NCI-H1105 treated with DMSO at 0.1 percent for 48 hours (cell line): ENCODE measurements at places on chromosomes 1 and 21.

DNA sequence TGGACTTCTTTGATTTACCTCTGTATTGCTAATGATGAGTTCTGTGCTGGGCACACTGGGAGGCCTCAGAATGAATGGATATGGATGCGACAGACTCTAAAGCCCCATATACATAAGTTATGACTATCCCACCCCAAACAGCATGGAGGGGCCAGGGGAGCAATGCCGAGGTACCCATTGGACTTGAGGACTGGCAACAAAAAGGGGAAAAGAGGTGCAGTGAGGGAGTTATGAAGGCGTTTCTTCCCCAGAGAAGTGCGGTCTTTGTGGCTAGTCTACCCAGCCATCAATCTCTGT lies 15.2 kb upstream of the CDCA8 start:
- no peak for DNase-seq

DNA sequence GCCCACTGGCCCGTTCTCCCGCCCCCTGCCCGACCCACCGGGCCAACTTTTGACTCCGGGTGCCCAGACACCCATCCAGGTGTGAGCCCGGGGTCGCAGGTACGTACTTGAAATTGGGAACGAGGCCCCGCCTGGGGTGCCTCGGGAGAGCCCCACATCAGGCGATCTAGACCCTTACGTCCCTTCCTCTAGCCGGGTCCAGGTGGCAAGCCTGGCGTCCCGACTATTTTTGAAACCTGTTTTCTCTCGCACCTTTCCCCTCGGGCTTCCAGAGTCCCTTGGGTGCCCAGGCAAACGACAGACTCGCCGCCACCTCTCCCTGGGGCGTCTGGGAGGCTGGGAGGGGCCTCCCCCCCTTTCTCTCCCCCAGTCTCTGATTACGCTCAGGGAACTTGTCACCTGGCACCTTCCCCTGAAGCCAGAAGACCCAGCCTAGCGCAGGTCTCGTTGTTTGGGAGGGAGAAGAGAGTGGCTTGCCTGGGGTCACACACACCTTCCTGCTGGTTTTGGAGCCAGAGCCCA lies 898 bp downstream of the LDLRAP1 start:
- DNase-seq: peak; percentile 50

DNA sequence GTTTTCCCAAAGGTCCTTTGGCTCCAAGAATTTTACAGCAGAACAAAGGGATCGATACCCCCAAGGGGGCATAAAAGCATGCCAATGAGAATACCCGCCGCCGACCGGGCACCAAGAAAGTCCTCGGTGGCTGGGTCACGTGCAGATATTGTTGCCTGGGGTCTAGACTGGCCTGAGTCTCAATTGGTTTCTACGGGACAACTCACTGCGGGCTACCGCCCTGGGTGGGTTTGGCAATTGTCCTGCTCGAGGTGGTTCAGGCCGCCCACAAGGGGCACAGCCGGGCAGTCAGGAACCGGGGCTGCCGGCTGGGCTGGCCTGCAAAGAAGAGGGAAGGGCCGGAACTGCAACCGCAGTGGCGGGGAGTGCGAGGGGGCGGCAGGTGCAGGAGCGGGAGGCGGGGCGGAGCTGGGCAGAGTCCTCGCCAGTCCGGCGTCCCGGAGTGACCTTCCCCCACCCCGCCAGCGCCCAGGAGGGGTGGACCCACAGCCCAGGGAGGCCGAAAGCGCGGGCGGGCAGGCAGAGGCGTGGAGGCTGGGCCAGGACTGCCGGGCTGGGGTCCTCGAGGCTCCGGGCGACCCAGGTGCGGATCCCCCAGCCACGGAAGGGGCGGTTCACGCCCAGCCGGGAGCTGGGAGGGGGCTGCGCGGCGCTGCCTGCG lies 926 bp upstream of the ATP1B1 start:
- DNase-seq: peak; percentile 87

DNA sequence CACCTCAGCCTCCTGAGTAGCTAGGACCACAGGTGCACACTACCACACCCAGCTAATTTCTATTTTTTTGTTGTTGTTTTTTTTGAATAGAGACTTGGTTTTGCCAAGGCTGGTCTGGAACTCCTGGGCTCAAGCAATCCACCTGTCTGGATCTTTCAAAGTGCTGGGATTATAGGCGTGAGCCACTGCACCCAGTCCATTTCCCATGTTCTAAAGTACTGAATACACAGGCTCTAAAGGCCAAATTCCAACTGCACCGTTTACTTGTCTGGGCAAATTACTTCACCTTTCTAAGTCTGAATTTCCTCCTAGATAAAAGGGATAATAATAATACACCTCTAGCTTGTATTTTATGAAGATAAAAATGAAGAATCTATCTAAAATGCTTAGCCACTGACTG lies 39.6 kb downstream of the FRRS1 start:
- DNase-seq: no peak

- DNase-seq: no peak
These were observed 4.2 kb downstream of the SFPQ start for GRCh38 chr1:35188578-35189392.

GRCh38 chr1:9822897-9823692 lies 670 bp downstream of the CLSTN1 start:
- peak; percentile 26 for DNase-seq

GRCh38 chr1:239388159-239388485 lies 1.8 kb downstream of the CHRM3 start:
- no peak for DNase-seq

DNA sequence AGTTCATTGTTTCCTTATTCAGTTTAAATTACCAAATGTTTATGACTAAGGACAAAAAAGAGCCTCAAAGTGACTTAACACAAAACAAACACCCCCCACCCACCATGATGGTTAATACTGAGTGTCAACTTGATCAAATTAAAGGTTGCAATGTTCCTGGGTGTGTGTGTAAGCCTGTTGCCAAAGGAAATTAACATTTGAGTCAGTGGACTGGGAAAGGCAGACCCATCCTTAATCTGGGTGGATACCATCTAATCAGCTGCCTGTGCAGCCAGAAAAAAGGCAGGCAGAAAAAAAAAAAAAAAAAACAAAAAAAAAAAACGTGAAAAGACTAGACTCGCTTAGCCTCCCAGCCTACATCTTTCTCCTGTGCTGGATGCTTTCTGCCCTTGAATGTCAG lies 543.4 kb downstream of the NEGR1 start:
- no peak for DNase-seq

DNA sequence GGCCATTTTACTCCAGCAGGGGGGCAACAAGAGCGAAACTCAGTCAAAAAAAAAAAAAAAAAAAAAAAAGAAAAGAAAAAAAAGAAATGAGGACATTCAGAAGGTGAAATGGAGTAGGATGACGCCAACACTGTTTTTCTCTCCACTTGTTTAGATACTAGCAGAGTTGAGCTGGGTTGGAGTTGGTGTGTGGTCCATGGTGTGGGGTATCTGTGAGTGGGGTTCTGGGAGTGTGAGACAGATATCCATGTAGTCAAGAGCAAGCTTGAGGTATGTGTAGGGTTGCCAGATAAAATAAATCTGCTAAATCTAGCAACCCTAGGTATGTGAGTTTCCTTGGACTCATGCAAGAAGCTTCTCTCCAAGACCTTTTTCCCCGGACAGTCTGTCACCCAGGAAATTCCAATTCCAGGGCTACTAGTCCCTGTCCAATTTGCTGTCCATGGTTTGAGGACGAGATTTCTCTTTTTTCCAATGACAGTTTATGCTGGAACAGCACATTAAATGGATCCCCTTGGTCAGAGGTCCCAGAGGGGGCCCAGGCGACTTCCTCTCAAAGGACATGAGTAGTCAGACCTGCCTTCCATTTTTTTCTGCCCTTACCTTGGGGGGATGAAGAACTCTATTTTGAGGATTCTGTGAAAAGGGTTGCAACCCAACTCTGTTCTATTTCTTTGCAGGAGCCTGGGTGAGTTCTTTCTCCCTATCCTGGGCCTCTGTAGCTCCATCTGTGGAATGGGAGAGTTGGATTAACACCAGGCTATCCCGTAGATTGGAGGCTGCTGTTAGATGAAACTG lies 2.1 kb upstream of the FOXD2 start:
- no peak for DNase-seq

- no peak for DNase-seq
These were observed 63.2 kb upstream of the EPS8L3 start for GRCh38 chr1:109826930-109827349.

GRCh38 chr1:209662879-209663327 lies 10.7 kb upstream of the LAMB3 start:
- no peak for DNase-seq

GRCh38 chr1:154989195-154989860 lies 4.1 kb upstream of the LENEP start:
- no peak for DNase-seq

DNA sequence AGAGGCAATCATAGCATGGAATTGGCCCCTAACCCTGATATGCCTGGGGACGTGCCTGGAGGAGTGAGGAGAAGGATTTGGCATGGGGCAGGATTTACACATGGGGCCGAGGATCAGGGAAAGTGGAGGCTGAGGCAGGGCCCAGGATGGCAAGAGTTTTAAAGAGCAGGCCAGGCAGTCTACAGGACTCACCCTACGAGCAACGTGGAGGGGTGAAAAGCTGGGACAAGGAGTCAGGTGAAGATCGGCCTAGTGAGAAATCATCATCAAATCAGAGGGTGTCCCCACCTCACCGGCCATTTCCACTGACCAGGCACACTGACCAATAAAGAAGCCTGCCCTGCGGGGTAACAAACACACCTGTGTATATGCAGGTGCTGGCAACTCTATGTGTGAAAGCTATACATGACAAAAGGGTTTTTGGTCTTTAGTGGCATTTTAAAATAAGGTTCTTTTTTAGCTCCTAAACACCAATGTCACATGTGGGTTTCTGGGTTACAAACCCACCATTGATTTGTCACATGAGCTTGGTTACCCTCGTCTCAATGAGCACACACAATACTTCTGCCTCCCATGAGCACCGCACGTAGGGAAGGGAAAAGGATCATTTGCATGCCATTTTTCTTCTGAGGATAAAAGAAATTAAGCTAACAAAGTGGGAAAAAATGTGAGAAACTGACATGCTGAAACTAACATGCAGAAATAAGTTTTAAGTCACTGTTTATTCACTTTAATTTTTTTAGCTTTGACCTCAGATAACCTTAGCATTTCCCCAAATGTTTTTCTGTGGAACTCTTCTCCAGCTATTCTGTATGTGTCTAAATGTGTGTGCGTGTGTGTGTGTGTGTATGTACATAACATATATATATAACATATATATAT lies 168.1 kb upstream of the EDN2 start:
- no peak for DNase-seq

GRCh38 chr1:59446257-59446901 lies 149.5 kb downstream of the FGGY start:
- no peak for DNase-seq

DNA sequence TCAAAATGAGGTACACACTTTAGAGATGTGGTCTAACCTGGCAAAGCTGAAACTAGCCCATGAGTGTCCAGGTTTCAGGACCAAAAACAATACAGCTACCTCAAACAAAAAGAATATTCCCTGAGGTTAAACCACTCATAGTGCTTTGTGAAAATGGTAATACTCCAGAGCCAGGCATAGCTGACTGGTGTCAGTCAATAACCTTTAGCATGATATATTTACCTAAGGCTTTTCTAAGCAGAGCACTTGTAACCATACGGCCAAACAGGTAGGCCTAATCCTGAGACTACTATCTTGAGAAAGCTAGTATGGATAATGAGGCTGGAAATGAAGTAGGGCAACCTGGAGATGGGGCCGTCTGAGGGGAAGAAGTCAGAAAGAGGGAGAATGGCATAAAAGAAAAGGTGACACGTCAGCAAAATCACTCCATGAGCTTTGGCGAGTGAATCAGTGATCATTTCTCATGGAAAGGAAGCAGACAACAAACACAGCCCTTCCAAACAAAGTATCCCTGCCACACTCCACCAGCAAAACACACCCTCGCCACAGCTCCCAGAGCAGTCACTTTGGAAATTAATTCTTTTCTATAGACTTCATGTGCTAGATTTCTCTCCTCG lies 1.7 kb upstream of the LRRC52 start:
- DNase-seq: no peak

DNA sequence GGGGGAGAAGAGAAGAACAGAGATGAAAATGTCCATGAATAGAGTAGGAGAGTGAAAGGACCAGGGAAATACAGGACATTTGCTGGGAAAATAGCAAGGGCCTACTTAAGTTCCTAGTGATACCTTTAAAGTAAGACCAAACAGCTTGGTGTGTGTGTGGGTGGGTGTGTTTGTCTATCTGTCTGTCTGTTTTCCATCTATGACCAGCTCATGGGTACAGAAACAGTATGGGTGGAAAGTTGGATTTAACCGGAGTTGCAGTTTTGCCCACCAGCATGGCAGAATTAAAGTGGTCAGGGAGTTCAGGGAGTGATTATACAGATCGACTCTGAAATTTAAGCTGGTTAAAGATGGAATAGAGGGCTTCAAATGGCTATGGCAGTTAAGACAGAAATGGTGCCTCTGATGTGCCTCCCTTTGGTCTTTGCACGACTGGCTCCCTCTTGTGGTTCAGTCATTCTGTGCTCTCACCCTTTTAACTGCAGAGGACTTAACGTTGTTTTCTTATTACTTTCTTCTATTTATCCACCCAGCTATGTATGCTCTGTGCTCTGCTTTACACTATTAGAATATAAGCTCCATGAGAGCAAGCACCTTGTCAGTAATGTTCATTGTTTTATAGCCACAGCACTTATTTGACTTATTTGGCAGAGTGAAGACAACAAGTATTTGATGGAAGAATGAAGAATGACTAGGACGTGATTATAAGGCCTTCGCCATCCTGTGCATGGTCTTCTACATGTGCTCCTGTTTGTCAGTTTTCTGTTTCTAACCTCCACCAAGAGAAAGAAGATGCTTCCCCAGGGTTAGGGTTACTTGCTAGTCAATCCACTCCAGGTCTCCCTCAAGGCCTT lies 72.7 kb upstream of the AK4 start:
- peak; percentile 69 for DNase-seq

DNA sequence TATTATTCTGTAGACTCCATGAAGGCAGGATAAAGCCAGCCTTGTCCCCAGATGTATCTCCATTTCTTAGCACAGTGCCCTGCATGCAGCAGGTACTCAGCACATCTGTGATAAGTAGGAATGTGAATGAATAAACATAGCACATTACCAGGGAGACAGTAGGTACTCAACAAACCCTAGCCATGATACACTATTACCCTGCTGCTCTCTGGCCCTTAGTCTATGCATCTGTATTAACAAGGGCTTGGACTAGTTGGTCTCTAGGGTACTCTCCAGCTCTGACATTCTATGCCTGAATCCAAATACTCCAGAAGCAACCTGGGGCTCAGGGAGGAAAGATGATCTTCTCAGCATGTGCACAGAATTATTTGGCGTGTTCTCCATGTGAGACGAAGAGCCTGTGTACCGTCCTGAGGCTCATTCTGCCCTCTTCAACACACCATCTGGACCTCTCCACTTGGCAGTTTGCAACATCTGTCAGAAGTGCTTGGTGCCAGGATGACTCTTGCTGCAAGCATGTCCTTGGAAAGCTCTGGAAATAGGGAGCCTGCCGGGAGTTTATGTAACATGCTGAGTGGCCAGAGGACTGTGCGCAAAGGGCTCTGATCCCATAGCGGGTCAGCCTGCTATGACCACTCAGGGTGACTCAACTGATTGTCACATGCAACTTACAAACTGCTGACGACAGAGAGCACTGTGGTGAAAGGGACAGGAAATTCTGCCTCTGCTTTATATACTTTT lies 228.2 kb upstream of the USP24 start:
- DNase-seq: no peak
